ENCODE measurements at places on chromosomes 4 and X.

GRCh38 chr4:15349531-15349935 is 78.3 kb upstream of the C1QTNF7 start:
- DNase-seq, result no peak

GRCh38 chr4:93759506-93759905 is 69.0 kb upstream of the ATOH1 start:
- no peak for DNase-seq

DNA sequence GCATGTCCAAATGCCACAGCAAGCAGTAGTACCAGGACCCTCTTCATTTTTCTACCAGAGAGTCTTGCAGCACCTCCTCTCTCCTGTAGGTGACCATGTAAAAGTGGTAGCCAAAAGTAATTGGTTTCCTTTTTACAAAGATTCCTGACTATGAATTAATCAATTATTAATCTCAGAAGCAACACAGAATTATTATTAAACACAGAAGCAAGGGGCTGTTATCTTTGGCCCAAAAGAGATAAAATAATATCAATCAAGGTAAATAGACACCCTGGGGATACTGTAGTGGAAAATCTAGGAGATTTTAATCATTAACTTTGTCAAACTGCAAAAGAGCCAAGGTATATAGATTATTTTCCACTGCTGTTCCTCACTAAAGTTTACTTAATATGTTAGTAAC is at the start of gene GC:
Gene GC, minus strand, starts transcription at position 108 of the 400 bp plus-strand sequence. Its CDS starts 61 bp downstream, at position 47.
- no peak for DNase-seq

- DNase-seq, result no peak
Measured at GRCh38 chr4:82577451-82577850, 15.7 kb upstream of the TMEM150C start.

DNA sequence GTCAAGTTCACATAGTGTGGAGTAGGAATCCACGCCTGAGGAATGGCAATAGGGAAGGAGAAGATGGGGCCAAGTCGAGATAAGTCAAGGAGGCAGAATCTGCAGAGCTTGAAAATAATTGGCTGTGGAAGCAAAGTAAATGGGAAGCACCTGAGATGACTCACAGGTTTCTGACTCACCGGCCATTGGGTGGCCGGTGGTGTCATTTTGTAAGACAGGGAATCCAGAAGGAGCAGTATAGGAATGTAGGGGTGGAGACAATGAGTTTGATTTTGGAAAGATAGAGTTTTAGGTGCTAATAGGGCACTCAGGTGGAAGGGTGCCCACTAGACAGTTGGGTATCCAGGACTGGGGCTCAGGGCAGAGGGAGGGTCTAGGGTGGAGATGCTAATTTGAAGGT is 201.0 kb upstream of the MAMLD1 start:
- DNase-seq, result no peak

DNA sequence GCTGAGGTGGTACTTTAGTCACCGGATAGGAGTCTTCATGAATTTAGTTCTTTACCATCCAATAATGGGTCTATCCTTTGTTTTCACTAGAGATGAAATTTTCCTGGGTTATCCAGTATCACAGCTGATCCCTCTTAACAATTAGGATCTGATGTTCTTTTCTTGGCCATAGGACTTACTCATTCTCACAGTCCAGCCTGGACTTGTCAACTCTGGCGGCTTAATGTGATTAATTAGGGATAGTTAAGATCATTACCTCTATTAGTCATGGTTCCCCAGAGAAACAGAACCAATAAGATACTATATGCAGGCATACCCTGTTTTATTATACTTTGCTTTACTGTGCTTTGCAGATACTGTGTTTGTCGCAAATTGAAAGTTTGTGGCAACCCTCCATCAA is 272.7 kb upstream of the FAT4 start:
- DNase-seq, result no peak

DNA sequence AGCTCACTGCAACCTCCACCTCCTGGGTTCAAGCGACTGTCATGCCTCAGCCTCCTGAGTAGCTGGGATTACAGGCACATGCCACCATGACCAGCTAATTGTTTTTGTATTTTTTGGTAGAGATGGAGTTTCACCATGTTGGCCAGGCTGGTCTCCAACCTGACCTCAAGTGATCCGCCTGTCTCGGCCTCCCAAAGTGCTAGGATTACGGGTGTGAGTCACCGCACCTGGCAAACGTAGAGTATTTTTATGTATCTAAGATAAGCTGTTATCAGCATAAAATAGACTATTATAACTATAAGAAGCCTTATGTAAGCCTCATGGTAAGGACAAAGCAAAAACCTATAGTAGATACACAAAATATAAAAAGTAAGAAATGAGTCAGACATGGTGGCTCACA is 304.1 kb downstream of the CHIC1 start:
- no peak for DNase-seq

GRCh38 chr4:30056016-30056766 is 664.0 kb upstream of the PCDH7 start:
- DNase-seq, result no peak

DNA sequence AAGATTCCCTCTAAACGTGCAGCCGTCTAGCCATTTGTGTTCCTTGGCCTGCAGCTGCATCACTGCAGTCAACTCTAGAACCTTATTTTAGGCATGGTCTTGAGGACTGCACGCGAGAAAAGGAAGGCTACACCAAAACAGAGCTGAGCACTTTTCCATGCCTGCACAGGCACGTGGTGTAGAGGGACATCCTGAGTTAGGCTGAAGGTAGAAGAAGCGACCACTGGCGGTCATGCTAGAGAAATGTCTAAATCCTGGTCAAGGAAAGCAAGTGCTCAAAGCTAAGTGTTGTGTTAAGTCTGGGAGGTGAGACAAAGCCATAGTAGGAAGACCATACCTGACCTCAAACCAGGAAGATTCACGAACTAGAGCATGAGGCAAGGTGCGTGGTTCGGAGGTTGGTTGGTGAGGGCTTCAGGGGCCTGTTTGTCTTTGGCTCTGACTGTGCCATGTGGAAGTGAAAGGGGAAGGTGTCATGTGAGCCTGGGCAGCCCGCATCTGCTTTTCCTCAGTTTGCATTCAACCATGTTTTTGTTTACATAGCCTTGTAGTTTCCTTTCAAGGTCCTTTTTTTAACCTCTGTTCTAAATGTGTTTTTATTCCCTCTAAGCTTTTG is 203.8 kb downstream of the AASDH start:
- no peak for DNase-seq

- DNase-seq, result no peak
Measured at GRCh38 chr4:187060551-187060950, 336.9 kb upstream of the FAT1 start.

- DNase-seq, result no peak
Measured at GRCh38 chrX:33134164-33134563, 77.2 kb downstream of the DMD start.

- no peak for DNase-seq
Measured at GRCh38 chr4:105135785-105136184, 10.9 kb upstream of the TET2 start.

DNA sequence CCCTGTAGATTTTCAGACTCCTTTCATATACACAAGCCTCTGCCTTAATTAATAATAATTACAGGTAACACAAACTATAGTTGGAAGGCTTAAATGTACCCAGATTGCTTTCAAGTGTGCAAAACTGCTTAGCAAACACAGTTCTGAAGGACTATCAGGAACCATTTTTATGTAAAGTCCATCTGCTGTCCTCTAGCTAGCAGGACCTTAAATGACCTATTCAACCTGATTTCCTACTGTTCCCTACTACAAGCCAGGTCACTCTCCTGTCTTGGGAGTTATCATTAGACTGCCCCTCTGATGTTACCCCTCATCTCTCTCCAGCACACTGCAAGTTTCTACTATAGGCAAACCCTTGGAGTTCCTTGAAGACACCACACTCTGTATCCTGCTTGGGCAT is 157.3 kb downstream of the GBA3 start:
- DNase-seq, result no peak

GRCh38 chr4:8310306-8310705 is 40.8 kb downstream of the HTRA3 start:
- no peak for DNase-seq

- DNase-seq, result no peak
Measured at GRCh38 chrX:21375708-21376009, 1.4 kb downstream of the CNKSR2 start.

- no peak for DNase-seq
Measured at GRCh38 chrX:129403974-129404669, 119.2 kb downstream of the SMARCA1 start.

DNA sequence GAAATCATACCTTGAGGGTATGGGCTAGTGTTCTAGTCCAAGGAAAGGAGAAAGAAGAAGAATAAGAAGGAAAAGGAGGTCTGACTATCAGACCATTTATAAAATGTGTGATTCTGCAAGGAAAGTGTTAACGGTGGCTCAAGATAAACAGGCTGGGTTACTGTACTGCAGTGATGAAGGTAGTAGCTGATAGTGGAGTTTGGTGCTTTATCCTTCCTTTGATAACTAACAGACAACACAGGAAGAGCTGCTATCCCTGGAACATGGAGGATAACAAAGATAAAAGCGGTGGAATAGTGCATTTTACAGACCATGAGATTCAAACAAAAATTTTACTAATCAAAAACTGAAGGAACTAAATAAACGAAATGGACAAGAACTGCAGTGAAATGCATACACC is 2.6 kb downstream of the UNC5C start:
- DNase-seq, result no peak
